ENCODE measurements at places on chromosomes 12 and 14.

GRCh38 chr12:55633151-55633550 is 3.5 kb upstream of the OR10P1 start:
- no peak for DNase-seq

DNA sequence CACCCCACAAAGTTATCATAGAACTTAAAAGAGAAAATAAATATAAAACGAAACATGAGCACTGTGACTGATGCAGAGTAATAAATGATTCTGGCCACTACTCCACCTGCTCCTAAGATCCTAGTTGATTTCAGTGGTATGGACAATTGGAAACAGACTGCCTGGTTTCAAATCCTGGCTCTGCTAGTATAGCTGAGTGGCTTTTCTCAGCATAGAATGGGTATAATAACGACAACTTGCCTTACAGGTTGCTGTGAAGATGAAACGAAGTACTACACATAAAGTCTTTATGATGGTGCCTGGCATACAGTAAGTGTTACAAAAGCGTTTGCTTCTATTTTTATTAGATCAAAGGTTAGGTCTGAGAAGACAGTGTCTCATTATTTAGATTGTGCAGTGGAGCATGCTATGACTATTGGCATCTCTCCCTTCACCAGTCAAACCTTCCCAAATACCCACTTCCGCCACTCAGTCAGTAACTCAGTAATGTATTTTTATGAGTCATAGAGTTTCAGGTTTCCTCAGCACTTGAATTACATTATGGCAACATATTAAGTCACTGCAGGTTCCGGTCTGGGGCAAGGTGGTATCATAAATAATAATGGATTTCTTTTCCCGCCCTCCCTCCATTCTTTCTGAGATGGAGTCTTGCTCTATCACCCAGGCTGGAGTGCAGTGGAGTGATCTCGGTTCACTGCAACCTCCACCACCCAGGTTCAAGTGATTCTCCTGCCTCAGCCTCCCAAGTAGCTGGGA is 29.7 kb upstream of the NR2C1 start:
- no peak for DNase-seq

DNA sequence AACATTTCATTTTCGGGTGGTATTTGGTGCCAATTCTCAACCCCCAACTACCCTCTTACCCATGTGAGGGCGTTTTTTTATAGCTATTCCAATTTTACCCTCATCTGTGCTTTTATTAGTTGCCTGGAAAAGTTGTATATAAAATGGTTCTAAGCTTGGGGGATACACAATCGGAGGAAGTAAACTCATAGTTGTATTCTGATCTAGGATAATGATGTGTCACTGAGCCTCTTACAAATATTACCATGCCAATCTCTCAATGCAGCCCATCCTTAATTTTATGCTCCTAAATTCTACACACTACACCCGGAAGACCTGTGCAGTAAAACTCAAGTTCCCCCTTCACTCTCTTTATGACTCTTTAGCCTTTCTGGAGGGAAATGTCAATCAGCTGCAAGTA is 1206.5 kb upstream of the FLRT2 start:
- DNase-seq = no peak

DNA sequence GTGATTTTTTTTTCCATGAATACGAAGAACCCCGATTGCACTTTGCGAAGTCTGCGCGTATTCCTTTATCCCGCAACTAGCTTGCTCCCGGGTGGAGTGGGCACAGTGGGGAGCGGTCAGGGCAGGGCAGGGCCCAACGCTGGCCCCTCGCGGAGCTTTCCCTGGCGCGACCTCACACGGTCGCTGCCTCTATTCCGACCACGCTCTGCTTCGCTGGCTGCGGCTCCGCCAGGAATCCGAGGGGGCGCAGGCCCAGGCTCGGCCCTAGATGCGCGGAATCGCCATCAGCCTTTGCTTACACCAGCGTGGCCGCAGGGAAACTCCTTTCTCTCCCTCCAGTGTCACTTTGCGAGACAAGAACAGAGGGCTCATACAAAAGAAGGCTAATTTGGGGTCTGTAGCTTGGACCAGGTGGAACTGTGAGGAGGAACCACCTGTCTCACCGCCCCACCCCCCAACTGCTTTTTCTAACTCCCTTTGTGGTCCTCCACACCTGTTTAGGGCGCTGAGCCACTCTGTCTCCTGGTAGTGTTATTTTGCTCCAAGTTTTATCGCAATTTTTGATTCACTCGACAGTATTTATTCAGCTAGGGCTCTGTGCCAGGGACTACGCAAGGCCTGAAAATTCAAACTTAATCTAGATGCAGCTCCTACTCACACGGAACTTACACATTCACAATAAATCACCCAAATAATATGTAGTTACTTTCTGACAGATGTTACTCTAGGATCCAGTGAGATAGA is 3.1 kb upstream of the NKX2-1 start:
- no peak for DNase-seq

DNA sequence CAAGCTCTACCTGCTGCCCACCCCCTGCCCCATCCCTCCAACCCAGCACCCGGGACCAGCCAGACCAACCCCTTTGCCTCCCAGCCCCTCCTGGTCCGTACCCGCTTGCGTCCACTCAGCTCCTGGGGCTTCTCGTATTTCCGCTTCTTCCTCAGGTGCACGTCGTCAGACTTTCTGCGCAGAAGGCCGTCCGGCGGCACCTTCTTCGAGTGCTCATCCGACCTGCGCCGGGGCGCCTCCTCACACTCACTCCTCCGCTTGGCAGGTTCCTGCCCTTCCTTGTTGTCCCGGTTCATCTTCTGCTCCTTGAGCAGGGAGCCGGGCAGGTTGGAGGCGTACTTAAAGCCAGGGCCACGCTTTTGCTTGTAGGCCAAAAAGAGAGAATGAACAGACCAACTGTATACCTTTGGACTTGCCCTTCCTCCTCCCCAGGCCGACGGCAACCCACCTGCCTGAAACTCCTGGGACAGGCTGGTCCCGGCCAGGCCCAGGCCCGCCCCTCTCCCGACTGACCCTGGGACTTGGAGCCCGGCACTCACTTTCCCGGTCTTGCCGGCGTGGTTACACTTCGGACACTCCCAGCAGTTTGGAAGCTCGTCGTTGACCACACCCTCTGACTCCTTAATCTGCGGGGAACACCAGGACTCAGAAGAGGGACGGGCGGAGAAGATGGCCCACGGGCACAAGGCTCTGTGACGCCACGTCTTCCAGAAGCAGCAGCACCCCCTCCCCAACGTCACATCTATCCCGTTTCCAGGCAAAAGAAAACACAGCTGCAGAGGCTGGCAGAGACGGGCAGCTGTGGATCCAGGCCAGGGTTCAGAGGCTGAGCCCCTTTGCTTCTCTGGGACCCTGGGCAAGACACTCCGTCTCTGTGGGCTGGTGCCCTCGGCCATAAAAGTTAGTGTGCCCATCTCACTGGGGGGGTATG is 44.3 kb downstream of the RNF34 start:
- DNase-seq = no peak

GRCh38 chr12:94807951-94808350 is 157.6 kb upstream of the TMCC3 start:
- DNase-seq = no peak

DNA sequence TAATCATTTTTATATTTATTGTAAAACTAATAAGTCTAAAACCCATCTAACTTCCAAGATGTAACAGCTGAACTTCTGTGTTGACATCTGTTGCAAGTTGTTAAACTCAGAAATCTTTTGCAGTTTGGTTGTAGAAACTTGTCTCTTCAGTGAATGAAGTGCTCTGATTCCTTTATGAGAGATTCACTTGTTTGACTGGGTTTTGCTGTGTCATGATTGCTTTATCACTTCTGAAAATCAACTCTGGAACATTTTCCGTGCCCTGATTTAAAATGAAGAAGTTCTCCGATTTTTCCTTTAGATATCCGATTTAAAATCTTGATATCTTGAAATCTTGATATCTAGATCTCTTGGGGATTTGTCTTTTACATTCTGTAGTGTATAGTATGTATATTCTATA is 65.1 kb downstream of the DIP2B start:
- DNase-seq = no peak
